ENCODE measurements at places on chromosomes 2 and 18. TPM values are rescaled to one million over a fixed set of nuclear protein-coding genes. Genes with fewer than 3 reads are reported as not detected.

GRCh38 chr18:7272311-7273049 lies 41.6 kb downstream of the LRRC30 start:
- peak; percentile 68 for DNase-seq

The PRKAG3 gene
- total RNA-seq: not detected

DNA sequence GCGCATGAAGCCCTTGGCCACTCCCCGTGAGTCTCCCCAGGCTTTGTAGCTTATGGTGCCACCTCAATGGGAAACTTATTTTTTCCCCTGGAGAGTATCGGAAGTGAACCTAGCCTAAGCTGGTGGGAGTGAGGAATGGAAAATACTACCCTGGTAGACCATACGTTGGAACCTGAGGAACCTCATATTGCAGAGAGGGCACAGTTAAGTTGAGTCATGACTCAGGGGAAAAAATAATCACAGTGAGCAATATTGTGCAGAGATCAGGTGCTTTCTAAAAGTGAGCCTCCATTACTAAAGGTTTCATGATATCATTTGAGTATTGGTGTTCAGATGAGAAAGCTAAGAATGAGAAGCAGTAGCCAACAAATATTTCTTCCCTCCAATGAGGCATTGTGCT lies 360.5 kb upstream of the NT5C1B start:
- no peak for DNase-seq

GRCh38 chr2:33322612-33323011 lies 153.8 kb upstream of the RASGRP3 start:
- DNase-seq: no peak

- DNase-seq: no peak
These were observed 13.2 kb downstream of the MFSD2B start for GRCh38 chr2:24022975-24023575.

DNA sequence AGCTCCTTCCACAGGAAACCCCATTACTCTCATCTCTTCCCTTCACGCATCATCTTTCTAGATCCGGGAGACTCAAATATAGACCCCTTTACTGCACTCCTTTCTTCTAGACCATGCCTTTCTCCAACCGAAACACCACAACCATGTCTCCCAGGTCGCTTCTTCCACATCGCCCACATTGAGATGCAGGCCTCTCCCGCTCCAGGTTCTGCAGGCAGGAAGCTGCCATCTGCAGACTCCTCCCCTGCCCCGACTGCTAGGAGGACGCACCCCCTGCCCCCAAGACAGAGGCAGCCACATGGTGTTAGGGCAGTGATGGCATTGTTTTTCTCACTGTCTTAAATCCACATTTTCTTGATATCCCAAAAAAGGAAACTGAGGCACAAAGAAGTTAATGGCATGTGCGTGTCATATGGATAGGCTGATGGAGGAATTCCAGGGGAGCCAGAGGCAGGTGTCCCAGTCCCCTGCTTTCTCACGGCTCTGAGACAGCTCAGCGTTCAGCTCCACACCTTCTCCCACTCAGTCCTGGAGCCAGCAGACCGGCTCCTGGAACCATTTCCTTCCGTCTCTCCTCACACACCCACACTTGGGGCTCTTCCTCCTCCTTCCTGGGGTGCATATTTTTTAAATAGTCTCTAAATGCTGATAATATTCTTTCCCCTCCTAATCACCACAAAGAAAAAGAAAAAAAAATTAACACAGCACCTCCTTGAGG lies 438.4 kb downstream of the EIPR1 start:
- DNase-seq: no peak

DNA sequence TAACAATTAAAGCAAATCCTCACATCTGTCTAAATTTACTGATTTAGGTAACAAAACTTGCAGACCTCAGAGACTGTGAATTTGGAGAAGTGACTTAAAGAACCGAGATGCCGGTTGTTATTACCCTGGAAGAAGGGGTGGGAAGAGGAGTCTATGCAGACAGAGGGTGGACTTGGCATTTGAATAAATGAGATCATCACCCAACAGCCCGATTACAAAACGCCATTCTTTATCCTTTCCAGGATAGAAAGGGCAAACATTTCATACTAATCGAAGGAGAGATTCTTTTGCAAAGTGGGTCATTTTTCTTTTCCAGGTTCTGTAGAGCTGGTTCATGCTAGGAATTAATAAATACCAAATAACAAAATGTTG lies 73.1 kb upstream of the TPO start:
- no peak for DNase-seq

DNA sequence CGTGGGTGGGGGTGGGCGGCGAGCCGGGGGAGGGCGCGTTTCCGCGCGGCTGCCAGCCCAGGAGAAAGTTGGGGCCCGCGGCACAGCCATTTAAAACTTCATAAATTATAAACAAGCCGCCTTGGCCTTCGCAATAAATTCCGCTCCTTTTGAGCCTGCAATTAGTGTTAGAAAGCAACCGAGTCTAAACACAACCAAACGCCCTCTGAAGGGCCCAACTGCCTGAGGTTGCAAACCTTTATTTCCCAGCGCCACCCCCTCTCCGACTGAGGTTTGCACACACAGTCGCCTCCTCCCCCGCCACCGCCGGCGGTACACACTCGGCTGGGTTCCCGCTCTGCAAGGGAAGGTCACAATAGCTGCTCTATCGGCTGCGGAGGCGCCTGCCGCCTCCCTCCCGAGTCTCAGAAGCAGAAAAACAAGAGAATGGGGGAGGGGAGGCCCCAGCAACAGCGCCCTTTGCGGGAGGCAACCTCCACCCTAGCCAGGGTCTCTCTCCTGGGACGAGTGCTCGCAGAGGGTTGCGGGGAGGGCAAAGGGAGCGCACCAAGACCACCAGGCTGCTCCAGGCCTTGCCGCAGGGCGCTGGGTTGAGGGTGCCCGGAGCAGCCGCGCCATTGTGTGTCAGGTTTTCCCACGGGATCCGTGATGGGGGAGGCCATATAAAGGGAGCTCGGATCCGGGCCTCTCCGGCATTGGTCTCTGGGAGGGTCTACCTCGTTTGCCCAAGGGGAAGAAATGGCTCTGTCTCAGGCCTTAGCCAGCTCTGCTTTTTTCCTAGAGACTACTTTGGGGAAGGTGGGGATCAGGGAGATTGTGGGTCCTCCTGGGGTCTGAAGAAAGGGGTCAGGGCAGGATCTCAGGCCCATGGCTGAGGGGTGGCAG lies 13.4 kb upstream of the HOXD1 start:
- no peak for DNase-seq

The ARL4C gene
- 17.9 TPM for total RNA-seq

The UPP2 gene
- not detected for total RNA-seq

- no peak for DNase-seq
These were observed 389.5 kb downstream of the MTX2 start for GRCh38 chr2:176658708-176659107.

The SULT1C2 gene
- 0.85 TPM for total RNA-seq

The CABLES1 gene
- total RNA-seq: 24.9 TPM

DNA sequence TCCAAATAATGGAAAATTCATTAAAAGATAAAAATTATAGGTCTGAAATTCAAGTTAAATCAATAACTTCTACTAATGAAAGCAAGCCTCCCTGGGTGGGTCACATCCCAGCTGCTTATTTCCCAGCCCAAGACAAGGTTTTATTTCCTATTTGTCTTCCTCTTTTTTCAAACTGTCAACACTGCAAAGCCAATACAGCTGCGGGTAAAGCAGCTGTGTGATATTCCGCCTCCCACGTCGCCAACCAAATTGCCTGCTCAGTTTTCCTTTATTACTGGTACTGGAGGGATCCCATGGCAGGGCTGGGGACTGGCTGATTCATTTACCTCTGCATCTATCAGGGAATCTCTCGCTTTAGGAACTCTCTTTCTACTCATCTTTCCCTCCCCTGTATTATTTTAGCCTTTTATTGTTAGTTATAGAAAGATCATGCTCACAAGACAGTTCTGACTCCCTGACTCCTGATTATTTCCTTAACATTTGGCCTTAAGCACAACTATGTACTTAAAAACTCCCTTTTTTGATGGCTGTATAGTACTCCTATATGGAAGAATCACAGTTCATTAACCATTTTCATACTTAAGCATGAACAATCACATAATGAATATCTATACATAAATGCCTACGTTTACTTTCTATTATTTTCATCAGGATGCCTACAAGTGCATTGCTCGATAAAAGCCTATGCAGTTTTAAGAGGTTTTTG lies 253.1 kb downstream of the CDCA7 start:
- no peak for DNase-seq

- DNase-seq: no peak
These were observed 65.9 kb upstream of the ACAA2 start for GRCh38 chr18:49879271-49879580.

GRCh38 chr2:16049406-16049805 lies 109.1 kb downstream of the MYCN start:
- no peak for DNase-seq

- DNase-seq: no peak
These were observed 1.3 kb upstream of the CLIP4 start for GRCh38 chr2:29113891-29114321.

DNA sequence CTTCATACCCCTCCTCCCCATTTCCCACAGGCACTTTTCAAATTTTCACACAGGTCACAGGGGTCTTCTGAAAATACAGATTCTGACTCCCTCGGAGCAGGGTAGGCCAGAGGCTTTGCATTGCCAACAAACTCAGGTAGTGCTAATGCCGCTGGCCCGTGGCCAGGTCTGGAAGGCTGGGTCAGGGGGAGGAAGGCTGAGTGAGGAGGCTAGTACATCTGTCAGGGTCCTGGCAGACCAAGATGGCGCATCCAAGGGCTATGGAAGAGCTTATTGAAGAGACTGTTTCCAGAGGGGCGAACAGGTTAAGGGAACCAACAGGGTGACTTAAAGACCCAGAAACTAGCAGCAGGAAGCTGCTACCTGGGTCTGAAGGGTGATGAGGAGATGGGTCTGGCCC lies 336.7 kb upstream of the ID2 start:
- no peak for DNase-seq

The ARMC9 gene
- 18.3 TPM for total RNA-seq

DNA sequence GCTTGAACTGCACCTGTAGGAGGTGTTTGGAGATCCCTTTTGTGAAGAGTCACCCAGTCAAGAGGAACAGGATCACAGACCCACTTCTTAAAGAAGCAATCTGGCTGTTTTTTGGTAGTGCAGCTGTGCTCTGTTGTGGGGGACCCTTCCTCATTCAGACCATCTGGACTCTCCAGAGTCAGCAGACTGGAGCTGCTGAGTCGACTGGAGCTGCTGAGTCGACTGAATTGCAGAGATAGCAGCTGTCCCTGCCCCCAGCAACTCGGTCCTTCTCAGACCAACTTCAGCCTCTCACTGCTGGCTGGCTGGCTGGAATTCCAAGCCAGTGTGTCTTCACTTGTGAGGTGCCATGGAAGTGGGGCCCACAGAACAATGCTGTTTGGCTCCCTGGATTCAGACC lies 56.8 kb downstream of the GTF3C3 start:
- no peak for DNase-seq

- no peak for DNase-seq
These were observed 308.0 kb downstream of the CMPK2 start for GRCh38 chr2:6557737-6558136.

- DNase-seq: peak; percentile 20
These were observed 63.3 kb upstream of the GALNT5 start for GRCh38 chr2:157194097-157194688.

DNA sequence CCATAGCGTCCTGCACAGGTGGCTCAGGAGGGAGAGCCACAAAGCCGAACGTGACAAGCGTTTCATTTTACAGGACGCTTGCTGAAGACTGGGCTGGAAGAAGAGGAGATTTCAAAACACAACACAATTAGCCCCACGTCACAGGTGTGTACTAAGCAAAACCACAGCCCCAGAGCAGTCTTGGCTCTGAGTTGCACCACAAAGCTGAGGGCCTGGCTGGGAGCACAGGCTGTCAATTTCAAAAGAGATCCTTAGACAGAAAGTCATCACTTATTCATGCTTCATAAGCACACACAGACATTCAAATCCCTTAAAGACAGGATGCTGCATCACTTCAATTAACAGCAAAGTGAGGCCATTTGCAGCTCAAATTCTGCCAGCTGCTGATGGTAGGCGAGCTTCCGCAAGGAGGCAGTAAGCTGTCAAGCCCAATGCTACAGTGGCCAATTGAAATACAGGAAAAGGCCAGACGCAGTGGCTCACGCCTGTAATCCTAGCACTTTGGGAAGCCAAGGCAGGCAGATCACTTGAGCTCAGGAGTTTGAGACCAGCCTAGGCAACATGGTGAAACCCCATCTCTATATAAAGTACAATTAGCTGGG lies 79.6 kb downstream of the SKA1 start:
- DNase-seq: no peak

- no peak for DNase-seq
These were observed 39.0 kb downstream of the SLC66A2 start for GRCh38 chr18:79912409-79912991.

The CDCA7 gene
- 13.0 TPM for total RNA-seq

The LHCGR gene
- total RNA-seq: not detected

DNA sequence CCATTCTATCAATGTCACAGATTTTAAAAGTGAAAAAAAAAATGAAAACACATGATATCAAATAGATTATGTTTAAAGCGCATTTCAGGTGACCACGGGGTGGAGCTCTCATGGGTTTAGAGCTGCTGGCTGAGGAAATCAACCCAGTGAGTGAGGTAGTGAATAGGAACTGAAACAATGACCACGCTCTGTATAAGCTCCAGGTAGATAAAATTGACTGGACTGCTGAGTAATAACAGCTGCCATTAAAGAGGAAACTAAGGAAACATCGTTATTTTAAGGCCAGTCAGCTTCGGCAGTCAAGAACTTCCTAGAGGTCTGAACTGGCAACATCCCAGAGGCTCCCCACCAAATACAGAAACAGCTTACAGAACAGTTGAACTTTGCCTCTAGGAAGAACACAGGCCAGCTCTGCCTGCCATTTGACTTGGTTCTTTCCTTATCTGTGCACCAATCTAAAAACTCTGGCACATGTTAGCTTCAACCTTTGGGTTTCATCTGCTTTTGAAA lies 185.9 kb downstream of the PDE1A start:
- peak; percentile 38 for DNase-seq

DNA sequence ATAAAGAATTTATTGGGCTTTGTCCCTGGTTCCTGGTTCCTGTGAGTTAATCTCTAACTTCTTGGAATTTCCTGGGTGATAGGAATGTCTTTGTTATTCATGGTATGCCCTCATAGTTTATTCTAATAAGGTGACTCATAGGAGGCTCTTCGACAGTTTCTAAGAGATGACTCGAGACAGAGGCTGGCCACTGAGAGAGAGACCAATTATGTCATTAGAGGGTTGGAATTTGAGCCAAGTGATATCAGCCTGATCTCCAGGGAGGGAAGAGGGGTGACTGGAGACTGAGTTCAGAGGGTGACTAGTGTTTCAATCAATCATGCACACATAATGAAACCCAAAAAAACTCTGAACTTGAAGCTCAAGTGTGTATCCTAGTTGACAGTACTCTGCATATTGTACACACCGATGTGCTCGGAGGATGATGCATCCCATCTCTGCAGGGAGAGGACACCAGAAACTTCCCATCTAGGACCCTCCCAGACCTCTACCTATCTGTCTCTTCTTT lies 185.7 kb downstream of the MTCL1 start:
- DNase-seq: no peak

- no peak for DNase-seq
These were observed 102.6 kb downstream of the HNMT start for GRCh38 chr2:138066841-138067240.

DNA sequence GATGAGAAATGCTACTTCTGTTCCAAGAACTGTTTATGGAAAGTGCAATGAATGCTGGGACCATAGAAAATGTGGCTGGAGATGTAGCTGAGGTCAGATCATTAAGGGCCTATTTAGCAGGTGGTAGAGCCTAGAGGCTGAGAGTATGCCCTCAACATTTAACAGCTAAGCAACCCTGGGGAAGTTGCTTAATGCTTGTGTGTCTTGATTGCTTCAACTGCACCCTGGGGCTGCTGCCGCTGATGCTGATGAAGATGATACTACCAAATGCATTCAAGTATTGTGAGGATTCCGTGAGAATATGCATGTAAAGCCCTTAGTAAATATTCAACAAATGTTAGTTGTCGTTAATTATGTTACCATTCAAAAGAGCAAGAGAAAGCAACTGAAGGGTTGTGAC lies 273.2 kb downstream of the BCL11A start:
- no peak for DNase-seq

The TWIST2 gene
- total RNA-seq: not detected

Measured in endothelial cell (in vitro differentiated cells).